ENCODE measurements at places on chromosomes 4 and X.

- no peak for DNase-seq
These were observed 3.2 kb downstream of the SEL1L3 start for GRCh38 chr4:25859429-25860148.

DNA sequence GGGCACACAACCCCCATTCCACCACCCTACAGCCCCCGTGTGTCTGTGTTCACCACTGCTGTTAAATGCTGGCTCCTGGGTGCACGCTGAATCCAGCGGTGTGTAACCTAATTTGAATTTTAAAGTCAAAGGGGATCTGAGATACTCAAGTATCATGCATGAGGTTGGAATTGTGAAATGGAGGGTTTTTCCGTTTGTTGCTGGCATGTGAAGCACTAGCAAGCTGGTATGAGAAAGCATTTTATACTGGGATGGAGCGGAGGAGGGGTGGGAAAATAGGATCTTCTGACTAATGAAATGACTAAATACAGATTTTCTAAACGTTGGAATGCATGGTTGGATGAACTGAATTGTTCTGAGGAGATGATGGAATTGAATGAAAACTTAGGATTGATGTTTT is 36.9 kb upstream of the FAT1 start:
- DNase-seq: peak; percentile 73

DNA sequence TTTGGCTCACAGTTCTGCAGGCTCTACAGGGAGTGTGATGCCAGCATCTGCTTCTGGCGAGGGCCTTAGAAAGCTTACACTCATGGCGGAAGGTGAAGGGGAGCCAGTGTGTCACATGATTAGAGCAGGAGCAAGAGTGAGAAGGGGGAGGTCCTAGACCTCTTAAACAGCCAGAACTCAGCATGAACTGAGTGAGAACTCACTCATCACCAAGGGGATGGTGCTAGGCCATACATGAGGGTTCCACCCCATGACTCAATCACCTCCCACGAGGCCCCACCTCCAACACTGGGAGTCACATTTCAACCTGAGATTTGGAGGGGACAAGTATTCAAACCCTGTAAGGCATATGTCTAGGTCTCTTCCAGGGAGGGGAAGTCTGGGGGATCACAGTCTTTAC is 33.4 kb downstream of the SPRY1 start:
- no peak for DNase-seq

DNA sequence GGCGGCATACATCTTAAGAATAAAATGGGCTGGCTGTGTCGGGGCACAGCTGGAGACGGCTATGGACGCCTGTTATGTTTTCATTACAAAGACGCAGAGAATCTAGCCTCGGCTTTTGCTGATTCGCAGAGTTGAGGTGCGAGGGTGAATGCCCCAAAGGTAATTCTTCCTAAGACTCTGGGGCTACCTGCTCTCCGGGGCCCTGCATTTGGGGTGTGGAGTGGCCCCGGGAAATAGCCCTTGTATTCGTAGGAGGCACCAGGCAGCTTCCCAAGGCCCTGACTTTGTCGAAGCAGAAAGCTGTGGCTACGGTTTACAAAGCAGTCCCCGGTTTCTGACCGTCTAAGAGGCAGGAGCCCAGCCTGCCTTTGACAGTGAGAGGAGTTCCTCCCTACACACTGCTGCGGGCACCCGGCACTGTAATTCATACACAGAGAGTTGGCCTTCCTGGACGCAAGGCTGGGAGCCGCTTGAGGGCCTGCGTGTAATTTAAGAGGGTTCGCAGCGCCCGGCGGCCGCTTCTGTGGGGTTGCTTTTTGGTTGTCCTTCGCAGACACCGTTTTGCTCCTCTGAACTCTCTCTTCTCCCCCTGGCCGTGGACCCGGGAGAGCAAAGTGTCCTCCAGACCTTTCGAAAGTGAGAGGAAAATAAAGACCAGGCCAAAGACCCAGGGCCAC is 1.9 kb downstream of the SHOX start:
- no peak for DNase-seq

DNA sequence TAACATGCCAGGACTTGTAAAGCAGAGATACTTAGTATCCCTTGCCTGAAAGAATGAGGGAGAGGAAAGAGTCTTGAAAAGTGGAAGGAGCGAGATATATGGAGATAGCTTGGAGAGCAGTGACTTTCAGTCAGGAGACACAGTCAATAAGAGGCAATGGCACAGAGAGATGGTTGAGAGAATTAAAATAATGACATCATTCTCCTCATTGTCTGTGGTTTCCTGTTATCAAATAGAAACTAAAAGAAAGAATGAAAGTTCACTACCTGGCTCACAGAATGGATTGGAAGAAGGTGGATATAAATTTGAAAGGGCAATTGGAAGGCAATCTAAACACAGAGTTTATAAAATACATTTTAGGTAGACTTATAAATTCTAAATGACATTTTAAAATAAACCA is 760.2 kb upstream of the AADAT start:
- no peak for DNase-seq

DNA sequence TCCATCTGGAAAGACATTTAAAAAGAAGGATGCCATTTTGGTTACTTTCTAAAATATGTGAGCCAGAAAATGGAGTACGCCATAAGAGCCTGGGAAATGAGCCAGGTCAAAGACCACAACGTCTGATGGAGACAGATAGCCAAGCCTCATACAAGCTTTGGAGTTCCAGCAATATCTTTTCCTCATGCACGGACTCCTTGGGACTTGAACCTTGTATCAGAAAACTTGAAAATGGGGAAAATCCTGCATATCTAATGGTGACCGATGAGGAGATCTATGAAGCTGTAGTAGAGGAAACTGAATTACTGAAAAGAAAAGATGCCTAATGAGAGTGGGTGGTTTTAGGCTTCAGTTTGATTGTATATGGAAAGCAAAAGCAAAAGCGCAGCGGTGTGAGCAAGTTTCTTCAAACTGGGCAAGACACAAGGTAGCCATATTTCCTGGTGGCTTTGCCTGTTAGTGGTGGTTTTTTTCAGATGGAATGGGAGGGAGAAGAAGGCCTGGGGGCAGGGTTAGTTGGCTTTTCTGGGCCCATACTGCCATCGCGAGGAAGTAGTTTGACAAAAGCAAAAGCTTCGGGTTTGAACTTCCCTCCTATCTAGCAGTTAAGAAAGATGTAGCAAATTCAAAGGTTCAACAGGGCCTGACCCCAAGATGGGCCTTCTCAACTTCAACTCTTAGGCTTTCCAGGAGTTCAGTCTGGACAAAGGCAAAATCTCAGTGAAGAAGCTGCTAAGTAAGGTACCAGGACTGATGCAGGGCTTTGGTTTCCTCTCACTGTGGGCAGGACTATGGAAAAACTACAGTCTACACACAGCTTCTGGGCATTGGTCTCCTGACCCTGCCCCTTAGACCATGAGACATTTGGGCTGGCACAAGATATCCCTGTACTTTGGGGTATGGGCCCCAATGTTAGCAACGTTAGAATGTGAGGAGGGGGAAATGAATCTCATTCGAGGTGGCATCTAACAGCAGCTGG is 210.0 kb upstream of the STK26 start:
- no peak for DNase-seq

- DNase-seq: no peak
These were observed 109.6 kb downstream of the DRD5 start for GRCh38 chr4:9891056-9891455.

DNA sequence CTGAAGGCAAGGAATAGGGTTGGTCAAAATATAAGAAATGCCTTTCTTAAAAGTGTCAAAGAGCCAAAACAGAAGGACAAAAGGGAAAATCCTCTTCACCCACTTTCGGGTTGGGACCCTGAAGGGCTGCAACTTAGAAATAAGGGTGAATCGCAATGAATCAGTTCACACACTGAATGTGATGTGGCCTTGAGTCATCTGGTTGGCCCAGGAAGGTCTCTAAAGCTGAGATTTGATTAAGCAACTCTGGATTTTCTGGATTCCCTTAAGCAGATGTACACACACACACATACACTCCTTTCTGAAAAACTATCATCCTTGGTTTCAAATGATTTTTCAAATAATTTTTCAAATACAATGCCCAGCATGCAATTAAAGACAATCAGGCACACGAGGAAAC is 13.1 kb downstream of the TAB3 start:
- DNase-seq: peak; percentile 79

- DNase-seq: no peak
These were observed 647.6 kb upstream of the ACTRT1 start for GRCh38 chrX:128699716-128700285.

Data from NCI-H226 (cell line).